ENCODE measurements at places on chromosomes 2 and 18. TPM values are rescaled to one million over a fixed set of nuclear protein-coding genes. Genes with fewer than 3 reads are reported as not detected.
A peak's percentile ranks its signal among the peaks of the same experiment; 100 is the strongest.

GRCh38 chr2:233542507-233542906 is 24.1 kb downstream of the USP40 start:
- no peak for DNase-seq
- H3K4me1 ChIP-seq: no peaks in the 10 kb centered on the region
- no peak overlapping the region for H3K27ac ChIP-seq
- H3K27me3 ChIP-seq: no peaks in the 10 kb centered on the region
- no peaks in the 10 kb centered on the region for H3K36me3 ChIP-seq

GRCh38 chr18:24019641-24020331 is 5.2 kb downstream of the TTC39C start:
- no peak for DNase-seq
- H3K27me3 ChIP-seq: no peaks in the 10 kb centered on the region
- H3K36me3 ChIP-seq: no peaks in the 10 kb centered on the region
- no peaks in the 10 kb centered on the region for H3K4me1 ChIP-seq
- H3K4me3 ChIP-seq: no peak overlapping the region

- no peak overlapping the region for H3K4me3 ChIP-seq
- H3K27me3 ChIP-seq: no peaks in the 10 kb centered on the region
- H3K27ac ChIP-seq: peak overlapping the region; percentile 62
- no peak for DNase-seq
- peaks cover 18% of the 10 kb centered on the region for H3K4me1 ChIP-seq
- H3K36me3 ChIP-seq: no peaks in the 10 kb centered on the region
Observed at GRCh38 chr2:25098056-25098455, 56.2 kb downstream of the EFR3B start.

- H3K27ac ChIP-seq: no peak overlapping the region
- no peaks in the 10 kb centered on the region for H3K36me3 ChIP-seq
- no peak overlapping the region for H3K4me3 ChIP-seq
- H3K4me1 ChIP-seq: peaks cover 14% of the 10 kb centered on the region
- no peak for DNase-seq
- H3K27me3 ChIP-seq: no peaks in the 10 kb centered on the region
Observed at GRCh38 chr2:64543008-64543697, 19.0 kb downstream of the AFTPH start.

Gene NYAP2
- polyA plus RNA-seq: not detected

Gene COLEC12
- 3.1 TPM for polyA plus RNA-seq

Gene RGPD3
- polyA plus RNA-seq: 0.06 TPM

All from heart right ventricle (tissue), 16 donors.